ENCODE measurements at places on chromosomes 11 and 22.

DNA sequence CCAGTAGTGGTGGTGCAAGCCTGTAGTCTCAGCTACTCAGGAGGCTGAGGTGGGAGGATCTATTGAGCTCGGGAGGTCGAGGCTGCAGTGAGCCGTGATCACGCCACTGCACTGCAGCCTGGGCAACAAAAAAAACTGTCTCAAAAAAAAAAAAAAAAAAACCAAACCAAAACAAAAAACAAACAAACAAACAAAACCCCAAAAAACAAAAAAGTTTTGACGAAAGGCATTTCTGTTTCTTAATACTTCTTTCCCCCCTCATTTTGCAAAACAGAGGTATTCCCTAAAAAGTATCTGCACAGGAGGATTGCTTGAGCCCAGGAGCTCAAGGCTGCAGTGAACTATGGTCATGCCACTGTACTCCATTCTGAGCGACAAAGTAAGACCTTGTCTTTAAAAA is 11.2 kb downstream of the HIRA start:
- no peak for DNase-seq

DNA sequence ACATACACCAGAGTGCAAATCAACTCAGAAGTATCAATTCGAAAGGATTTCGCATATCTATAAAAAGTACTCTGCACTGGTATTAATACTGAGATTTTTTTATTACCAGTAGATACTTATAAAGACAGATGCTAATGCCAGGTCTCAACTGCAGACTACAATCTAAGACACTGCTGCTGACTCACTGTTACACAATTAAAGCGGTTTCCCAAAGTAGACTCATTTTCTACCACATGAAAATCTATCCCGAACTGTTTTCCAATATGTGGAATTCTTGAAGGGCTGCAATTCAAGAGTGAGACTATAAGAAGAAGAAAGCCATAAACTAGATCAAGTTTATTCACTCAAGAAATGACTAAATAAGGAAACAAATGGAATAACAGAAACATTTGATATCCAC is 57.2 kb upstream of the ARHGAP32 start:
- no peak for DNase-seq

- DNase-seq, result no peak
These were observed 186.6 kb upstream of the BDNF start for GRCh38 chr11:27886857-27887256.

- peak; percentile 61 for DNase-seq
These were observed 380 bp downstream of the C11orf96 start for GRCh38 chr11:43942662-43943371.

DNA sequence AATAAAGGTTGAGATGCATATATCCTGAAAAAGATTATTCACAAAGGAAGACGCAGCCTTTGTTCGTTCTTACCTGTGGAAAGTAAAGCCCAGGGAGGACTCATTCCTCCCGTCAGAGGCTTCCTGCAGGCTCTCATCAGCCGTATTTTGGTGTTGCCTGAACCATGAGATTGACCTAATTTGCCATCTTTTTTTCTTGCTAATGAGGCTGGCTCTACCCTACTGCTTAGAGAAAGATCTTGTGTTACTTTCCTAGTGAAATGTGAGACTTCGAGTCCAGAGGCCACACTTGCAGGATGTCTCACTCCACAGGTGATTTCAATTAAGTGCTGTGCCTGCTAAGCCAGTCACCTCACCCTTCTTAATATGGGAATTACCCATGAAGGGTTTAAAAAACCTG is 269.9 kb downstream of the NTM start:
- DNase-seq, result no peak

- DNase-seq, result no peak
These were observed 1.2 kb upstream of the OR52K1 start for GRCh38 chr11:4481240-4481582.

GRCh38 chr22:31098632-31099110 is 8.7 kb downstream of the SELENOM start:
- peak; percentile 69 for DNase-seq

GRCh38 chr22:32752326-32752725 is 49.2 kb upstream of the TIMP3 start:
- DNase-seq, result no peak

GRCh38 chr11:128194216-128194615 is 393.1 kb downstream of the ETS1 start:
- DNase-seq, result no peak
